ENCODE measurements at places on chromosomes 6 and 20.

DNA sequence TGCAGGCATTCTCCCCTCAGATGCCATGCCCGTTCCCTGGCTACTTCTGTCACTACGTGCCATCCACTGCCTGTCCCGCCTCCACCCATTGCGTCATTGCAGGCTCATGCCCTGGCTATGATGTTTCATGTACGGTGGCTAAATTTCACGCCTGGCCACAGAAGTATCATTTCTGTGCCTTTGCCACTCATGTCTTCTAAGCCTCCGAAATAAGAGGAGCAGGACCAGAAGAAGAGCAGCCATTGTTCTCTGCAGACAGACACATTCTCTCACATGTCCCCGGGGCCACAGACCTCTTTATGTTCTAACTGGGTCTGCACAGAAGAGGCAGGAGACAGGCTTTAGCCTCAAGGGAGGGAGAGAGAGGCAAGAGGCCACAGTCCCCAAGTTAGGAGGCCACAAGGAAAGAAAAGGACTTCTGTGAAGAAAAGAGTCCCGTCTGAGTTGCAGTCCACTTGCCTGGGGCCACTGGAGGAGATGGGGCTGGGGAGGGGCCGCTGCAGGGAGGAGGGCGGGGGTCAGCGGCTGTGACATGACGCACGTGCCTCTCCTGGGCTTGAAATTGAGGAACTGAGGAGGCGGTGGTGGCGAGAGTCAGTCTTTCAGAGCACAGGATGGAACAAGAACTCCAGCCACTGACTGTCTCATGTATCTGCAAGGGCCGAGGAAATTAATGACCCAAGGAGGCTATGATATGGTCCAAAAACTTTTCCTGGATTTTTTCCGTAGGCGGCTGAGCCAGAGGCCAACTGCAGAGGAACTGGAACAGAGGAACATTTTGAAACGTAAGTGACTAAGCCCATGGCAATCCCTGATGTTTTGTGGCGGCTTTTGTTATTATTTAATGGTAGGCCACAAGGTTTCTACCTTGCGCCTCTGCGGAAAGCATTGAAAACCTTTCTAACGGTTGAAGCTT lies 55.9 kb downstream of the TBC1D7 start:
- no peak for DNase-seq

DNA sequence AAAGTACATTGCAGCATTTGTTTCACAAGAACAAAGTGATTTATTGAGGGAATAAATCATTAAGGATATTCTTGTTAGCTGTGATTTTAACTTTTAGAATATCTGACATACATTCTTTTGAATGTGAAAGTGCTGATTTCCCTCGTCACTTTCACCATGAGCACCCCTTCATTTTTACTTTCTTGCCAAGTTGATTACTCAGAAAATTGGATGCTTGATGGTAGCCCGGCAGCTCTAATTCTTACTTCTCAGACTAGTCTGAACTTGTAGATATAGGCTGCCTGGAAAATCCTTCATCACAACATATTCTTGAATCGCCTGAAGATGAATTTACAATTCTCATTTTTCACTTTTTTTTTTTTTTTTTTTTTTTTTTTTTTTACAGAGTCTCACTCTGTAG lies 147.1 kb upstream of the SMLR1 start:
- DNase-seq = no peak

GRCh38 chr6:169427856-169428255 lies 174.2 kb upstream of the THBS2 start:
- DNase-seq = no peak

DNA sequence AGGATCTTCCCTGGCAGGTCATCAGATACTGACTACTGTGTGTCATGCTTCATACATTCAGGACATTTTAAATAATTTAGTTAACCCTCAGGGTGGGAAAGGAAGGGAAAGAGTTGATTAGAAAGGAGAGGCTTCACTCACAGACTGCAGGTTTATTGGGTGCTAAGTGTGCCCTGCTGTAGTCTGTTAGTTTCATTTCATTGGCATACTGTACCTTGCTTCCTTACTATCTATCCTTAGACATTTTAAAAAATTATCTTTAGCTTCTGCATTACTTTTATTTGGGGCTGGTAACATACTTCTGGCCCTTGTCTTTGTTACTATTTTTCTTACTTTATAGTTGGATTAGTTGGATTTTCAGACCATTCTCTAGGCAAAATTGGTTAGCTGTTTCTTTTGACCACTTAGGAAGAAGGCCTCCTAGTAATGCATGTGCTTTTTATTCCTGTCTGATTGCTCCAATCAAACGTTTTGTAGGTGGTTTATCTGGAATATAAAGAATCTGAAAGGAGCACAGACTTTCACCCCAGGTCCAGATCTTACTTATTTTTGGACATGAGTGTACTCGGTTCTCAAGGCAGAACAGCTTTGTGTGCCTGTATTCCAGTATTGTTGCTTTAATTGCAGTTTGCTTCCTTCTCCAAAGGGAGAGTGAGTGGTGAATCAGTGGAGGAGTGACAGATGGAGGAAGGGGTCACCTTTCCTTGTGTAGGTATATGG lies 82.7 kb upstream of the PRDM1 start:
- no peak for DNase-seq
